Mucosa of descending colon (tissue), 3 donors: ENCODE measurements at places on chromosomes 7 and 10. TPM values are rescaled to one million over a fixed set of nuclear protein-coding genes. Genes with fewer than 3 reads are reported as not detected.

- no peak for DNase-seq
These were observed 264.2 kb upstream of the ZMIZ1 start for GRCh38 chr10:78804411-78805032.

DNA sequence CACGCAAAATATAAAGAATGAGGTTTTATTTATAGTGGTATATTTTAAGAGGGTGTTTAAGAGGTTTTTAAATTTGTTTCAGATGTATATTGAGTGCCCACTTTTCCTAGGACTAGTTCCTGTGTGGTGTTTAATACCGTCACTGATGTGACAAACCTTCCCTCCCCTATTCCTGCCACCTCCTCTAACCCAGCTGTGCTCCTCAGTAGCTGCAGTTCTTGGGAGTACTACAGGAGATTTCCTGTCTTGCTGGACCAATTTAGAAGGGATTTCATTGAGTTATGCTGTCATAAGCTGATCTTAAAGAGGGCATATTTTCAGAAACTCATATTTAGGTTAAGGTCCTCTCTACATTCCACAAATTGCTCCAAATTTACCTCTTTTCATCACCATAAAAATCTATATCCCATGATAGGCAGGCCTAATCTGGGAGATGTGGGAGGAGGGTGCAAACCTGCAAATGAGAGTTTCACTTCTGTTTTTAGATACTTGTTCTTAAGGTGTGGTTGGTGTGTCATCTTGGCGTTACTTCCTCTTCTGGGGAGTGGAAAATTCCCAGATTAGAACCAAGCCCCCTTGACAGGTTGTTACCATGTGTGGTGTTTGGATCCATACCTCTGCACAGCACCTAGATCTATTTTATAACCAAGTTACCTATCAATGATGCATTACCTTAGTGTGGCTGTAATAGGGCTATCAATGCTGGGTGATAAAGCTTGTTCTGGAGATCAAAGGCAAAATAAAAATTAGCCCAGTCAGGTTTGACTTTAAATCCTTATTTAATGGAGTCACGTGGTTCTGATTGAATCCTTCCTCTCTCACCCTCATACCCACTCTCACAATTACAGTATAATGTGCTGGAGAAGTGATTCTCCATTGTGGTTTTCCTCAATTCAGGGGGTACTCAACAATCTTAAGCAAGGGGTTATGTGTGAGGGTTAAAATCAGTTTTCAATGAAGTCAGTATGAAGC, 141.1 kb downstream of the CDK14 start:
- no peak for DNase-seq

GRCh38 chr10:98901441-98902110, 334.1 kb downstream of the HPSE2 start:
- no peak for DNase-seq

DNA sequence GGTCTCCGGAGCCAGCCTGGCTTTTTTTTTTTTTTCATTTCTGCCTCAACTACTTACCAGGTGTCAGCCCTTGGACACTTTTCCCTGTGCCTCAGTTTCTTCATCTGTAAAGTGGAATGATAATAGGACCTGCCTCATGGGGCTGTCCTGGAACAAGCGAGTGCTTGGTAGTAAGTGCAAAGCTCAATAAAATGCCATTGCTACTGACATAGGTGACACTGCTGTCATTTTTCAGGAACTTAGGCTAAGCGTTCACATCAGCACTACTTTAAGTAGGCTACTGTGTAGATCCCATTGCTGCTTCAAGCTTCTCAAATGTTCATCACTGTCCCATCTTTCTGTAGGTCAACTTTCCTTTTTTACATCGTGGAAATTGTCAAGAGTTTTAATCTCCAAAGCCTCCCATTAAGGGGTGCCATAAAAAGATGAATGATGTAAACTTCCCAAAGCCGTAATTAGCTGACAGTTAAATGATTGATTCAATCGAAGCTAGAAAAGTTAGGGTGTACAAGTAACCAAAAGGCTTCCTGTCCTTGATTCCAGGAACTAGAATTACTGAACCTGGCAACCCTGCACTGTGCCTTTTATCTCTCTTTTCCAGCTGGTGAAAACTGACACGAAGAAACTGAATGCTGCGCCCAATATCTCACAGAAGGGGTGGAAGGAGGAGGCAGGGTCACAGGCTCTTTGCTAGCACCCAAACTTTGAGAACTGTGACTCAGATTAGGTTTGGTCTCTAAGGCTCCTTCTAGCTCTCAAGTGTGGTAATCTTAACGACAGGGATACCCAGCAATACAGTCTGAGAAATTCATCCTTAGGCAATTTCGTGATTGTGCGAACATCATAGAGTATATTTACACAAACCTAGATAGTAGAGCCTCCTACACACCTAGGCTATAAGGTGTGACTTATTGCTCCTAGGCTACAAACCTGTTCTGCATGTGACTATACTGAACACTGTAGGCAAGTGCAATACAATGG, 861 bp upstream of the USP6NL start:
- DNase-seq, result no peak

Gene CHCHD2
- total RNA-seq, result 233 TPM

DNA sequence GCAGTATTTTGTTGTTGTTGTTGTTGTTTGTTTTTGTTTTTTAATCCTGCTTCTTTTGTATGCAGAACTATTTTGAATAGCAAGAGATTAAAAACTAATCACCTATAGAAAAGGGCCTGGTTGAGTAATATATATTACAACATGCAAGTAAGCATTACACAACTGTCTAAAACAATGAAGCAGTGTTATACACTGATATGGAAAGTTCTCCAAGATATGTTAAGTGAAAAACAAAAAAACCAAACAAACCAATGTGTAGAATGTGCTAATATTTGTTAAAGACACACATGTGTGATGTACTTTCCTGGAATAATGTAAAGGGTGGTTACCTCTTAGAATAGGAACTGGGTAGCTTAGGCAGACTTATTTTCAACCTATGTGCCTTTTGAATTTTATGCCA, 117.4 kb downstream of the ZNF365 start:
- no peak for DNase-seq

DNA sequence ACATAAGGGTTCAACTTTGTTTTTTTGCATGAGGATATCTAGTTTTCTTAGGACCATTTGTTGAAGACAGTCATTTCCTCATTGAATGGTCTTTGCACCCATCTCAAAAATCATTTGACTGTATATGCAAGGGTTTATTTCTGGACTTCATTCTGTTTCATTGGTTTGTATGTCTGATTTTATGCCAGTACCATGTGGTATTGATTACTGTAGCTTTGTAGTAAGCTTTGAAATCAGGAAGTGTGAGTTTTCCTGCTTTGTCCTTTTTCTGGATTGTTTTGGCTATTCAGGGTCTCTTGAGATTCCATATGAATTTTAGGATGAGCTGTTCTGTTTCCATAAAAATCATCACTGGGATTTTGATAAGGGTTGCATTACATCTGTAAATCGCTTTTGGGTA, 63.9 kb downstream of the SND1 start:
- no peak for DNase-seq

- DNase-seq, result no peak
These were observed 17.5 kb upstream of the BAG3 start for GRCh38 chr10:119633538-119634218.

DNA sequence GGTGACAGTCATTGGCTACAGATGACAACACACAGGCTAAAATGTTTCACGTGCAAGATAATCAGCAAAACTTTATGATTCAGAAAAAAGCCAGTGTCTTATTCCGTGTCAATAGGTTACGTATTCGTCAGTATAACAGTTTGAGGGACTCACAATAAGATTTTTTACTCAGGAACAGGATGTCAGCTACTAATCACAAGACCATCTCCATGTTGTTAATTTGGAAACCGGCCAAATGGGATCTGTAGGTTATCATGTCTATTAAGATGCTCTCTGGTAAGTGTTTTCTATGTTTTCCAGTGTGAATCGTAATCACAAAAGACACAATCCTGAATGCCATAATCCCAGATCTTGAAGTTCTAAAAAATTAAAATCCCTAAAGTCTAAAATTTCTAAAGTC, 197.3 kb downstream of the ETV1 start:
- no peak for DNase-seq

GRCh38 chr7:72413886-72414285, 1.7 kb upstream of the CALN1 start:
- no peak for DNase-seq

- DNase-seq, result no peak
These were observed 251.2 kb downstream of the TNS3 start for GRCh38 chr7:47330561-47331178.

Gene SPDYE1
- not detected for total RNA-seq

Gene OR6B1
- total RNA-seq, result not detected

DNA sequence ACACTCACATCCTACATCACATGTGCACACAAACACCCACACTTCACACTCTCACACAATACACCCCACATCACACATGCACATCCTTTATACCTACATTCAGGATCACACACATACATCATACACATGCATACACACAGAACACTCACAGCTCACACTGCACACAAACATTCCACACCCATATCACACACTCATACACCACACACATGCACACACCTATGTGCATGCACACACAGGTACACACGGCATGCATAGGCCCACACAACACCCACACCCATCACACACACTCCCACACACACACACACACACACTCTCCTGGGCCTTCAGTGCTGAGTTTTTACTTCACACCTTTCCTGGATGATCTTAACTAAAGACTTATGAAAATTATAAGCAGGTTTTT, 220.5 kb downstream of the DNAJB6 start:
- DNase-seq, result no peak

Gene ADAMTS14
- total RNA-seq, result 1.8 TPM

Gene AKR1D1
- total RNA-seq, result not detected

Gene LIPN
- total RNA-seq, result not detected

Gene KEL
- total RNA-seq, result not detected

DNA sequence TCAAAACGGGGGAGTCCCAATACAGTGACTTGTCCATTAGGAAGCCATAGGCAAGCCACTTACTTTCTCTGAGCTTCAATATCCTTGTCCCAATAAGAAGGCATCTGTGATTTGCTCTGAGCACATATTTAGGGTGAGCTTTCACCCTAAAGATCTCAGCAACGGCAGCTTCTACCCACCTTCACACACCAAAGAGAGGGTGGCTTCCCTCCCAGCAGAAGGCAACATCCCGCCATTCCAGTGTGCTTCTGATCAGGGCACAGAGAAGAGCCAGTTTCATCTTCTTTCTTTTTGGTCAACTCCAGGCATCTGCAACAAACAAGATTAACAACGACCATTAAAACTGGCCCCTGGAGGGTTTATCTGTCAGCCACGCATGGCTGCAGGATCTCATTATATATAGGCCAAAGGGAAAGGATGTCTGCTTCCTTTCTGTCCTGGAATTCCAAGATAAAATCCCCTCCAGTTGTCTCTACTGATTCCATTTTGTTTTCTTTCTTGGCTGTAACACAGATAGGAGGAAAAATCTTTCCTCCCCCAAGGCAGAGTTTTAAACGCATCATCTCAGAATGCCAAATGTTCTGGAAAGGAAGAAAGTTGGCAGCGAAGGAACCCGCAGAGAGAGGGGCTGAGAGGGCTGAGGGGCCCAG, 491 bp upstream of the SH2D4B start:
- no peak for DNase-seq

GRCh38 chr10:93445978-93446720, 36.0 kb downstream of the MYOF start:
- DNase-seq, result no peak

Gene GRM3
- total RNA-seq, result not detected

- DNase-seq, result no peak
These were observed 47.0 kb upstream of the LAMB1 start for GRCh38 chr7:108049962-108050361.

DNA sequence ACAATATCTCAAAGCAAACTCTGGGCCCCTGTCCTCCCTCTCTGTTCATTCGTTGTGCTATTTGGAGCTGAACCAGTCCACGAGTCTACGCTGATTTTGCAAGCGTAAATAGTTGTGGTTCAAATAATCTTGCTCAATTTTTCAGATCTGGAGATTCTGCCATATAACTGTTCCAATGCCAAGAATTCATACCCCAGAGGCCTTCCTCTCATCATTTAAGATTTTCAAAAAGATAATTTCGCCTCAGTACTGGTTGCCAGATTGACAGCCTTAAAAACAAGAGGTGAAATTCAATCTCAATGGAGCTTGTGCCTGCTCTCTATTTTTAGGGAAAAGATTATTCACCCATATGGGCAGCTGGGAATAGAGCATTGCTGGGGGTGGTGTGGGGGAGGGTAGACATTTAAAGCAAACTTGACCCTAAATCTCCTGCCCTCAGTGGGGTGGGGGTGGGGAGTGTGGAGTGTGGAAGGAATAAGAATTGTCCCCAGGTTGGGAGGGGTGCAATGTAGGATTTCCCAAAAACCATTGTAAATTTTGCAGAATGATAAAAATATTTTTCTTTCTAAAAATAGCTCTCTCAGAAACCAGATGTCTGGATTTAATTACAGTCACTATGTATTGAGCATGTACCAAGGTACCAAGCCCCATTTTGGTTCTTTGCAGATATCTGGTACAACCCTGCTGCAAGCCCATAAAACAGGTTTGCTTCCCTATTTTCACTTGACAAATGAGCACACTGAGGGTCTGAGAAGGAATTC, 104.7 kb upstream of the EEPD1 start:
- no peak for DNase-seq

- DNase-seq, result no peak
These were observed 271.7 kb downstream of the TRIL start for GRCh38 chr7:28686418-28686800.

DNA sequence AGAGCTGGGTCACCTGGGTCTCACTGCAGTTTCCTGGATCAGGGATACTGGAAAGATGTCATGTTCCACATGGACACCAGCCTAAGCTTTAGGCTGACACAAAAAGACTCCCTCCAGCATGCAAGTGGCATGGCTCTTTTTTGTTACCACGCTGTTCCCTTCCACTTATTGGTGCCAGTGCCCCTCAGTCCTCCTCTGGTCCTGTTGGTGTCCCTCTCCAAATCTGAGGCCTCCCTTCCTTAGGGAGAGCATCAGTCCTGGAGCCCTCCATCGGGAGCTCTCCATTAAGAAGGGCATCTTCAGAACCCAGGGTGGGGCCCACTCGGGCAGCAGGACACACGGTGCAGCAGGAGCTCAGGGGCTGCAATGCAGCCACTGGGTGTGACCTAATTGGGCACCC, 76.1 kb upstream of the LRRC18 start:
- no peak for DNase-seq

GRCh38 chr10:49568235-49568634, 29.3 kb upstream of the ERCC6 start:
- DNase-seq, result no peak

Gene ACSM6
- not detected for total RNA-seq

- DNase-seq, result no peak
These were observed 63.3 kb upstream of the PRKG1 start for GRCh38 chr10:51010977-51011376.

GRCh38 chr7:149881328-149882247, 7.8 kb downstream of the ATP6V0E2 start:
- DNase-seq, result no peak

DNA sequence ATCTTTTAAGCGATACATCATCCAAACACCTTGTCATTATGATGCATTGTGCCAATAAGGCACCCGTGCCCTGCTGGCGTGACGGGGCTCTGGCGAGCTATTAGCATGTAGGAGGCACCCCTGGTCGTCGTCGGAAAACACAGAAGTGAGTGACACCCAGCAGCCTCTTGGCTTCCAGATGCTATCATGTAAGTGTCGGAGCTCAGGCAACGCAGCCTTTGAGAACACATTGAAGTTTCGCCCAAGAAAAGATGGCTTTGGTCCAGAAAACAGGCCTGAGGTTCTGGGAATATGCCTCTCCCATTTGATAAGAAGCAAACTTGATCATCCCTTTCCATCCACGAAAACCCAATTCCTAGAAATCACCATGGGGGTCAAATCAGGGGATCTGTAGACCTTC, 555.3 kb downstream of the GALNT17 start:
- DNase-seq, result no peak
